ENCODE measurements at places on chromosomes 11 and 22. TPM values are rescaled to one million over a fixed set of nuclear protein-coding genes. Genes with fewer than 3 reads are reported as not detected.

Gene SCN4B
- 0.09 TPM for total RNA-seq

Gene ANKK1
- not detected for total RNA-seq

Gene MS4A2
- not detected for total RNA-seq

Gene GRAMD1B
- 10.1 TPM for total RNA-seq

Gene BTG4
- total RNA-seq = not detected

Gene LSP1
- total RNA-seq = 2.7 TPM

Gene RAG2
- not detected for total RNA-seq

Gene POLDIP3
- total RNA-seq = 17.8 TPM

Gene NRXN2
- total RNA-seq = 6.4 TPM

Gene PATE4
- not detected for total RNA-seq

Gene UPK3A
- not detected for total RNA-seq

Gene HBE1
- total RNA-seq = 0.23 TPM

Gene ARRB1
- total RNA-seq = 5.8 TPM

Gene OR6A2
- 0.30 TPM for total RNA-seq

Gene CYP2D6
- 0.30 TPM for total RNA-seq

Gene SYT13
- not detected for total RNA-seq

Gene A4GALT
- total RNA-seq = 2.2 TPM

Gene ART5
- not detected for total RNA-seq

Gene SYT7
- total RNA-seq = 0.59 TPM

Measured in smooth muscle cell of the umbilical artery (primary cell).